ENCODE measurements at places on chromosomes 11 and 22.

GRCh38 chr22:27663812-27664211 lies 137.7 kb downstream of the MN1 start:
- DNase-seq, result no peak

- no peak for DNase-seq
Measured at GRCh38 chr11:94583213-94583865, 16.2 kb downstream of the PIWIL4 start.

- DNase-seq, result no peak
Measured at GRCh38 chr11:94948070-94948617, 25.2 kb downstream of the CWC15 start.

DNA sequence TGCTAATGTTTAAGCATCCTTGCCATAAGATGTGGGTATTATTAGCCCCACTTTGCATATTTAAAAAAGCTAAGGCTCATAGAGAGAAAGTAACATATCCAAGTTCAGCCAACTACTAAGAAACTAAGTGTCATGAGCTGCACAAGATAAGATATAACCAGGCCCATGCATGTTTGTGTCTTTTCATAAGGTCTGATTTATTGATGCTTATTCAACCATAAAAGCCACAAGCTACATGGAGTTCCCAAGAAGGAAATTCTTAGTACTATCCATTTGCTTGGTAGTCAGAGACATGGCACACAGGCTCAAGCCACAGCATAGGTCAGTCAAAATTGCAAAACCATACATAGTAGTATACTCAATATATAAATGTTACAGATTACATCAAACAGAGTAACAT lies 488.5 kb downstream of the SOX6 start:
- DNase-seq, result no peak

DNA sequence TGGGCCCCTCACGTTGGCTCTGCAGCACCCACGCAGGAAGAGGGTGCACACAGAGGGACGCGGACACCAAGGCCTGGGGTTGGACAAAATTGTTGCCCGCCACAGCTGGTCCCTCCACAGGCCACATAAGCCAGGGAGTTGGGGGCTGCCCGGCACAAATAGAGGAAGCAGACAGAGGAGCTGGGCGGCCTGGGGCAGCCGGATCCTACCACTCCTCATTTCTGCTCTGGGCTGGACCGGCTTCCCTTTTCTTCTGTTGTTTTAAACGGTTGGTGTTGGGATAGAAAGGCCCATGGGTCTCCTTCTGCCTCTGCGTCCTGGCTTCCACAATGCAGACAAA lies 36.4 kb upstream of the LINC01488 start:
- DNase-seq, result no peak

GRCh38 chr22:32574958-32575910 lies 100.6 kb downstream of the FBXO7 start:
- no peak for DNase-seq
